Tongue (tissue), 3 donors: ENCODE measurements at places on chromosomes 7 and 10.

DNA sequence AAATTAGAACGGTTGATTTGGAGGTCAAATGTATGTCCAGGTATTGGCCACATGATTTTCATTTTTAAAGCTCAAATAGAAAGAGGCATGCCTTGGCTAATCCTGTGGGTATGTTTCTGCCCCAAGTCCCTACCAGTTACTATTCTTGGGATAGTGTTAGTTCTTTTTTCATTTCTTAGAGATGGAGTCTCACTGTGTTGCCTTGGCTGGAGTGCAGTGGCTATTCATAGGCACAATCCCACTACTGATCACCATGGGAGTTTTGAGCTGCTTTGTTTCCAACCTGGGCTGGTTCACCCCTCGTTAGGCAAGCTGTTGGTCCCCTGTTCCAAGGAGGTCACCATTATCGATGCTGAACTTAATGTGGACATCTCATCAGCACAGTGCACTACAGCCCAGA, 46.3 kb downstream of the NRP1 start:
- no peak for DNase-seq

GRCh38 chr7:116671111-116671510, 885 bp upstream of the MET start:
- DNase-seq: no peak

DNA sequence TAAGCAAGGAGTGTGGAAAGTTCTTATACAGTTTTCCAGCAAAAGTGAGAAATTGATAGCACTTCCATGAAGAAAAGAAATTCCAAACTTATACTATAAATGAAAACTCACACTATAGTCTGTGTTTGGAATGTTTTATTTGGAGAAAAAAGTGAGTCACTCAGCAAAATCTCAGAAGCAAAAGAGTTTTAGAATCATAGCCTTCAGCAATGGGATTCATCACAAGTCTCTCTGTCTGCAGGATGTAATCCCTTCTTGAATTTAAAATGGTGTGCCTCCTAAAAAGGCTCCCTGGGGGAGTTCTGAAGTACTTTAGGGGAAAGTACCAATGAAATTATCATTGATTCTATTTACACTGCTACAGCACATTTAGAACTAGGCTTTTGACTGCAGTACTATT, 756.4 kb downstream of the XPNPEP1 start:
- no peak for DNase-seq

DNA sequence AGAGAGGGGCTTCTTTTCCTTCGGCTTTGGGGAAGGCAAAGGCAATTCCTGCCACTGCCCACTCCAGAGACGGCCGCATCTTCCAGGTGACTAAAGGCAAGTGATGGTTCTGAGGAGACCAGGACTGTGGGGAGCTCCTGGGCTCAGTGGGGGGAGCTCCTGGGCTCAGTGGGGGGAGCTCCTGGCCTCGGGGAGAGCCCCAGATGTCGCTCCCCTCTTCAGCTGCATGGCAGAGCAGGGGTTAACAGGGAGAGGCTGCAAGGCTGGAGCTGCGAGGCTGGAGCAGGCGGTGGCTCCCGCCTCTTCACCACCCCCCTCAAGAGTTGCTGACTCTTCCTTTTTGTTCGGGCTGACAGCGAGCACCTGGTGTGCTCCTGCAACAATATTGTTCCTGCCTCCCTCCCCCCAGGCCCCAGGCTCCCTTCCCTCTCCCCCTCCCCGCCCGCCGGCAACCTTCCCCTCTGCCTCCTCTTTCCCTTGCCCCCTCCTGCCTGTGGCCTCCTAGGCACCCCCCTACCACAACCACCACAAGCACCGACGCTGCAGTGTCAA, 56.3 kb upstream of the LBX1 start:
- peak; percentile 44 for DNase-seq

GRCh38 chr10:120477743-120478141, 20.7 kb downstream of the PLPP4 start:
- no peak for DNase-seq

DNA sequence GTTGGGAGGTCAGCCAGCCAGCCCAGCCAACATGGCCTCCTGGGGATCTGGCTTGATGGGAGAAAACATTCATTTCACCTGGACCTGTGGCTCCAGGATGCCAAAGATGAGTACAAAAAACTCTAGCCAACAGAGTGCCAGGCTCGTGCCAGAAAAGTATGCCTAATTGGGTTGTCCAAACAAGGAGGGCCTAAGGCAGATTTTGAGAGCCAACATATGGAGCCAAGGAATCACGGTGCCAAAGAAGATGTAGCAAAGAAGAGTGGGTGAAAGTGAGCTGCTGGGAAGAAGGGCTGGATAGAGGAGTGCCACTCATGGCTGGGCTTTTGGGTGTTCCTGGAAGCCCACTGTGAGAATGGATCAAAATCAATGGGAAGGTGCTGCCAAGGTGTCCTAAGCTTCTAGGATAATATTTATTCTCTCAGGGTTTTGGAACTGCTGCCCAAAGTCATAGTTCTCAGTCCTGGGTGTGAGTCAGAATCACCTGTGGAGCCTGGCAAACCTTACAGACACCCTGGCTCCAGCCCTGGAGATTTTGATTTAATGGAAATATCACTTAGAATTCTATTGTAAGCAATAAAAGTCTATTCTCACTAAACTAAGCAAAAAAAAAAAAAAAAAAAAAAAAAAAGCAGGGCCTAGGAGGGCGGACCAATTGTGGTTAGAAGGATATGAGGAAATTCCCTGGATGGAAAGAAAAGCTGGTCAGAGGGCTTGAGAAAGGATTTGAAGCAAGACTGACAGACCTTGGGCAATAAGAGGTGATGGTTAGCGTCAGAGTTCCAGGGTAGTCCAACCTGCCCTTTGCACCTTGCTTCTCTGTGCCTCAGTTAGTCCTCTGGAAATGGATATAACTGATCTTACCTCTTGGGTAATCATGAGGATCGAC, 182.2 kb upstream of the PRR15 start:
- no peak for DNase-seq

- DNase-seq: no peak
Measured at GRCh38 chr10:74034301-74034700, 36.4 kb downstream of the VCL start.

DNA sequence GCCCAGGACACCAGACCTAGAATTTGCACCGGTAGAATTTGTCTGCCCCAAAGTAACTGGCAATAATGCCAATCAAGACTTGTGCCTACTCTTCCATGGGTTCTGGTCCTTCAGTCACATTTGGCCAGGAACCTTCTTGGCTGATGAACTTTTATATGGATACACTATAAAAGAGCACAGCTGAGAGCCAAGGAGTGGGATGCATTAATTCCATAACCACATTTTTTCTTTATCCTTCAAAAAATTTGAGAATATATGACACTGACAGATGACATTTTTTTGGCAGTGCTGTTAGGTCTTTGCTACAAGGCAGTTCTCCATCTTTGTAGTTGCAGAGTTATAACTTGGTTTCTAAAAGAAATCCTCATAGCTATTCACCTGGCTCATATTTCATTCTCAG, 129.2 kb upstream of the HDAC9 start:
- no peak for DNase-seq

GRCh38 chr7:137772748-137773147, 74.0 kb downstream of the DGKI start:
- DNase-seq: no peak

DNA sequence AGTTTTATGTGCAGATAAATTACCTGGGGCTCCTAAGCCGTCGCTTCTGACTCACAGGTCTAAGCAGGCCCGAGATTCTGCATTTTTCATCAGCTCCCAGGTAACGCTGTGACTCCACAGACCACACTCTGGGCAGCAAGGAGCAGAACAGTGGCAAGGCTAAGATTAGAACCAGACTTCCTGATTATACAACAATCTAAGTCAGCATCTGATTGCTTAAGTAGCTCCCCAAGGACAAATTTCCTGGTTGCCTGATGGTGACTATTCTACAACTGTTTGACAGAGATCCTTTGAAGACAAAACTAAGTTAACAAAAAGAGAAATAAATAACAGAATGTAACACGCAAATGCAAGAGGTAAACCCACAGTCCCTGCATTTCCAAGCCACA, 69.0 kb downstream of the CREB3L2 start:
- DNase-seq: no peak

DNA sequence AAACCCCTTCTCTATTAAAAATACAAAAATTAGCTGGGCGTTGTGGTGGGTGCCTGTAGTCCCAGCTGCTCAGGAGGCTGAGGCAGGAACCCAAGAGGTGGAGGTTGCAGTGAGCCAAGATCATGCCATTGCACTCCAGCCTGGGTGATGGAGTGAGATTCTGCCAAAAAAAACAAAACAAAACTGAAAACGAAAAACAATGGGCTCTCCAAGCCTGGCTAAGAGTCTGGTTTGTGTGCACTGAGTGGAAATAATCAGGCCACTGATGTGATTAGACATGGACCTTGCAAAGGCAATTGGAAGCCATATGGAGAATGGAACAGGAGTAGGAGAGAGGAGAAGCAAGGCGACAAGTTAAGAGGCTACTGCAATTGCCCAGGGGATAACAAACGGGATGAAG, 60.1 kb upstream of the GSDME start:
- no peak for DNase-seq

GRCh38 chr7:55152516-55152915, 133.7 kb downstream of the EGFR start:
- no peak for DNase-seq

DNA sequence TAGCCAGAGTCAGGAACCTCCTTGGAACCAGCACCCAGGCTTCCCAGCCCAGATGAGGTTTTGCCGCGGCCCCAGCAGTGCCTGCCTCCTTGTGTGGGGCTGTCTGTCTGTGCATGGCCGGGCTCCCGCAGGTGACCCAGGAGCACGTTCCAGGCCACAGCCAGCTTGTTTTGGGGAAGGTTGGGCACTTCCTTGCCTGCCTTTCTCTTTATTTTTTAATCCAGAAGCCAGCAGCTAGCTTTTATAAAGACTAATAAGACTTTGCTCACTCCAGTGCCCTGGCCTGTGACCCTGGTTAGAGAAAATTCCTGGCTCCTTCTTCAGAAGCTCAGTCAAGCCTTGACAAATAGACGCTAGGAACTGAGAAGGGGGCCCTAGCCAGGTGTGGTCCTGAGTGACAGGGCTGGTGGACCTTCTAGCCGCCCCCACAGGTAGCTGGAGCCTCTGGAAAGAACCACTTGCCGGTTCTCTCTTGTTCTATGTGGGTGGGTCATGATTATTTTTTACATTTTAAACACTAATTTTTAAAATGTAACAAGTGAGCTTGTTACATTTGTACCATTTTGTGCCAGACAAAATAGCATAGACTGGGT, 837 bp downstream of the SLC29A3 start:
- no peak for DNase-seq

DNA sequence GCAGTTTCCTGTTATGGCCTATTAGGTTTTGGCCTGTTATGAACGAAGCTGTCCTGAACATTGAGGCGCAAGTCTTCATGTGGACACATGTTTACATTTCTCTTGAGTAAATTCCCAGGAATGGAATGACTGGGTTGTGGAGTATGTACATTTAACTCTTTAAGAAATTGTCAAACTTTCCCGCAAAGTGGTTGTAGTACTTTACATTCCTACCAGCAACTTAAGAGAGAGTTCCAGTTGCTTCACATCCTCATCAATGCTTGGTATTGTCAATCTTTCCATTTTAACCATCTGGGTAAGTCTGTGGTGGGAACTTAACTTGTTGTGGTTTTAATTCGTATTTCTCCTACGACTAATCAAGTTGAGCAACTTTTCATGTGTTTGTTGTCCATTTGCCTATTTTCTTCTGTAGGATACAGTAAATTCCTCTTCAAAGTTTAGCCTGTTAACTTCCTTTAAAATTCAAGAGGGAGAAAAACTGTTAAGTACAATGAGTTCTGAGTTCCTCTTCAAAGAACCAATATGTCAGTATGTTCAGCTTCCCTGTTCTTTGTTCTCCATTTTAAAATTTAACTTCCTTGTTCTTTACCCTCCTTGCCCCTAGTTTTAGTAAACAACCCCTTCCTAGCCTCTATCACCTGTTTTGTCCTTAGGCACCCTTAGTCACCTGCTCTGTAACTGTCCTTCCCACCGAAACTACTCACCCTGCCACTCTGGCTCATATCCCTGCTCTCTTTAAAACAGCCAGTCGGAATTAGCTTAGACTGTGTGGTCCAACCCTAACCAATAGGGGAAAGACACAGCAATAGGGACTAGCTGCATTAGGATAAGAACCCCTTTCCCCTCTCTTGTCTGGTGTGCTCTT, 74.0 kb downstream of the FAM241B start:
- no peak for DNase-seq

GRCh38 chr10:7310076-7310475, 100.8 kb downstream of the SFMBT2 start:
- DNase-seq: no peak

- DNase-seq: no peak
Measured at GRCh38 chr7:43942997-43943396, 16.8 kb downstream of the UBE2D4 start.

- DNase-seq: peak; percentile 2
Measured at GRCh38 chr10:8174762-8175161, 120.3 kb downstream of the GATA3 start.

- DNase-seq: peak; percentile 90
Measured at GRCh38 chr10:11757454-11757820, 15.3 kb downstream of the ECHDC3 start.

DNA sequence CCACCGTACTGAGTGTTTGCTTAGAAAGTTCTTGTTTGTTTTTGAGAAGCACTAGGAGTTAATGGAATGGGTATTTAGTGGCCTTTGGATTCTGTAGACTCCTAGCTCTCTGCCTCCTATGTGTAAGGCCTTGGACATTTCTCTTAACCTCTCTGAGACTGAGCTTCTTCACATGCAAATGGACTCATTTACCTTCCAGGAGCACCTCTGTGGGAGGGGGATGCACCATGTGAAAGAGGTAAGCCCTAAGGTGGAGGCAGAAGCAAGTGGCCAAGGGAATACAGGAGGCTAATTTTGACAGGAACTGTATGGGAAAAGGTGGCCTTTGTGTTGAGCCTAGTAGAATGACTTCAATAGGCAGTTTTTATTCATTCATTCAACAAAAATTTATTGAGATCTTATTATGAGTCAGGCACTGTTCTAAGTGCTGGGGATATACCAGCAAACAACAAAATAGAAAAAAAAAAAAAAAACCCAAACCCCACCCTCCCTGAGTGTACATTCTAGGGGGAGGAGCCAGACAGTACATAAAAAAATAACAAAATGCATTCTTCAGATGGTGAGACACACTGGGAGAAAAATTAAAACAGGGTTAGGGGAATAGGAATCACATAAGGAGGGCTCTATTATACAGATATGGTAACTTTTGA, 9.2 kb upstream of the EPHA1 start:
- DNase-seq: no peak

DNA sequence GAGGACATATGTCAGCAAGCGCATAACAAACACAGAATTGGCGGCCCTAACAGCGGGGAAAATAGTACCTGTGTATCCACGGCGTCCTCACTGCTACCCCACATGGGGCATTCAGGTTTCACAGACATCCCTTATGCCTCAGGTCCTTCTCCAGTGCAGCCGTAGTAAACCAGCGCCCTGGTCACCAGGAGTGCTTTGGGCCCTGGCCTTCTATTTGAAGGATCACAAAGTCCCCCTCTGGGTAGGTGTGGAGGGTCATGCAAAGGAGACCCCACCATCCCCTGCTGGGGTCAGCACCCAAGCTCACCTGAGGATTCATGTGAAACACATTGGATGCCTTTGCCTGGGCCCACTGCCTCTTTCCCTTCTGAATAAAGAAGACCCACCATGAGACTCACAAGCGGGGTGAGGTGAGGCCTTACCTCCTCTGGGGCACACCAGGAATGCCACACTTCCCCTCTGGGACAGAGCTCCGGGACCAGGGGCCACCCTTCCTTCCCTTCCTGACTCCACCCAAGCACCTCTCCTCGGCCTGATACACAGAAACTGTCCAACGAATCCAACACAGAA, 18.8 kb downstream of the CLRN3 start:
- no peak for DNase-seq

GRCh38 chr10:106424054-106424453, 740.5 kb downstream of the SORCS1 start:
- no peak for DNase-seq
